ENCODE measurements at places on chromosomes 2 and 18.

- no peak for DNase-seq
Observed at GRCh38 chr2:224645722-224646121, 60.6 kb upstream of the CUL3 start.

DNA sequence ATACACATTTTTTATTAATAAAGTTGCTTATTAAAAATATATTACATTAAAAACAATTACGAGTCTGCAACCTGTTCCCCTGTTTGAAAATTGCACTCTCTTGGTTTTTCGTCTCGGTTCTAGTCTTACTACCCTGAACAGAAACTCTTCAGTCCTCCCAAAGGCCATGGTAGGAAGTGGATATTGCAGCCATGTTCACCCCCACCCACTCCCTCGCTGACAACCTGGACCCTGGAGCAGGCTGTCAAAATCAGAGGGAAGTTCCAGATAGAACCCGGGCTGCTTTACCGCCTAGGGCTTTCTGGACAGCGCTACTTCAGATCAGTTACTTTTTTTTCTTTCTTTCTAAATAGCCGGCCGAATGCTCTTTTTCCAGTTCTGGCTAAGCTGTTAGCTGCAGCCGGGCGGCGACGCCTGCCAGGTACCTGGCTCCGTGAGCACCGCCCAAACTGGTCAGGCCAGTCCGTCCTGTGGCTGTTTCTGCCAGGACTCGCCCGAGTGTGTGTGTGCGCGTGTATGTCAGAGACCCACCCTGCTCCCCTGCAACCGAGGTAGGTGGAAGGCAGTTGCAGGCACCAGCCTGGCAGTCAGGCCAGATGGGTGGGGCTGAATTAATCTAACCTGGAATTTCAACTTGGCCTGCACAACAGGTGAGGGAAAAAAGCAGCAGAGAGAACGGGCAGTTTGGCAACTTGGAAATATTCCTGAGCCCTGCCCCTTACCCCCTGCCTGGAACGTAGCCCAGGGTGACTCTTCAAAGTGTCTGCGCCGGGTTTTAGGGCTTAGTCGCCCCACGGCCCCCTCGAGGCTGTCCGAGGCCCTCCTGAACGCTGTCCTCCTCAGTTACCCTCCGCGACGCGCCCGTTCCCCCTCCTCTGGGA lies 1.1 kb upstream of the TET3 start:
- DNase-seq: no peak

GRCh38 chr18:51250458-51251024 lies 53.1 kb upstream of the MEX3C start:
- no peak for DNase-seq

DNA sequence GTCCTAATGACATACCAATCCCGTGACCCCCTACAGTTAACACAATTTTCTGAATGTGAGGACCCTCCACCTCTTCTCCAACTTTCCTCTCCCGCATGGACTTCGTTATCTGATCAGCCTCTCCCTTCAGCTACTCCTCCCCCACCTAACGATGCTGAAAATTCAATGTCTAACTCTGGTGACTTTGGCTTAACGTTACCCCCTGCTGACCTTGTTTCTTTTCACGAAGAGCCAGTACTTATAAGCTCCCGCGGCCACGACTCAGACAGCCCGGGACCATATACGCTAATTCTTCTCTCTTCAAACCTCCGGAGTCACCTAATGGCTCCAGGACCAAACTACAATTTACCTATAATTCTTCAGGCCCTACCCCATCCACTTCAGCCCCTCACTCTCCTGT lies 29.2 kb downstream of the VPS54 start:
- DNase-seq: no peak

GRCh38 chr2:21642647-21643046 lies 518.9 kb downstream of the TDRD15 start:
- DNase-seq: no peak

DNA sequence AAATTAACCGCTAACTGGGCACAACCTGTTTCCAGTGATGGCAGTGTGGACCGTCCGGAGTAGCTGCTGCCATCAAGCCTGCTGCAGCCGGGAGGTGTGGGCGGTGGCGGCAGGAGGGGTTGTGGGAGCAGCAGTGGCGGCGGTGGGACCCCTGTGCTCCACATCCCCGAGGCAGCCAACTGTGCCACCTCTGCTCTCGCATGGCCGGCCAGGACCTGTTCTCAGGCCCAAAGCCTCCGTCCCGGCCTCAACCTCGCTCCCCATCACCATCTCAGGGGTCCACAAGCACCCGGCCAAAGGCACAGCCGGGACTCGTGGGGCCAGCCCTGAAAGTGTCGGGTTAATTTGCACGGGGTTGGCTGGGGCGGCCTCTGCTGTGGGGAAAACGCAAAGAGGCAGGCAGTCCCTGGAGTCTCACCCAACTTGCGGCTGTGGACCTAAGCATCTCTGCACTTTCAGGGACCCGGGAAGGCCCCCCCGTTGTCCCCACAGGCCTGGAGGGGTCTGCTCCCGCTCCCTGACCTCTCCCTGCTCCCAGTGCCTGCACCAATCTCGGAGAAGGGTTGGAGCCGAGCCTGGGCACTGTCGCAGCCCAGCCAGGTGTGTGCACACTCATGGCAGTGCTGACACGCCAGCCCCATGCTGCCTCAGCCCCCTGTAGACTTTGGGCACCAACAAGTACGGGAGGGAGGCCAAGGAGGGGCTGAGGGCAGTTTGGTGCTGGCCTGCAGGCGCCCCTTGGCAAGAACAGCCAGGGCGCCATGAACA lies 44.4 kb upstream of the PEX13 start:
- DNase-seq: no peak

- DNase-seq: no peak
Observed at GRCh38 chr2:217922101-217923006, 80.4 kb downstream of the TNS1 start.

DNA sequence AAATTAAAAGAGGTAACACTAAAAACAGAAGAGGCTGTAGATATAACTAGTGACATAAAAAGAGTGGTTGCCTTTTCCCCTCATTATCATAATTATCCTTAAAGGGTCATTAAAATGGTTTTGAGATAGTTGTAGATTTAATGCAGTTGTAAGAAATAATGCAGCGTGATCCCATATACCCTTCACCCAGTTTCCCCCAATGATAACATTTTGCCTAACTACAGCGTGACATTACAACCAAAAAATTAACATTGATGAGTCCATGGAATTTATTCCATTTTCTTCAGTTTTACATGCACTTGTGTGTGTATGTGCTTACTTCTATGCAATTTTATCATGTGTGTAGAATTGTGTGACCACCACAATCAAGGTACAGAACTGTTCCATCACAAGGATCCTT lies 13.2 kb upstream of the RMND5A start:
- DNase-seq: no peak

GRCh38 chr2:239940861-239941570 lies 84.1 kb downstream of the NDUFA10 start:
- DNase-seq: no peak

- DNase-seq: no peak
Observed at GRCh38 chr18:27704736-27705361, 472.1 kb downstream of the CDH2 start.

GRCh38 chr2:200667413-200667812 lies 81.6 kb downstream of the AOX1 start:
- DNase-seq: peak; percentile 18

DNA sequence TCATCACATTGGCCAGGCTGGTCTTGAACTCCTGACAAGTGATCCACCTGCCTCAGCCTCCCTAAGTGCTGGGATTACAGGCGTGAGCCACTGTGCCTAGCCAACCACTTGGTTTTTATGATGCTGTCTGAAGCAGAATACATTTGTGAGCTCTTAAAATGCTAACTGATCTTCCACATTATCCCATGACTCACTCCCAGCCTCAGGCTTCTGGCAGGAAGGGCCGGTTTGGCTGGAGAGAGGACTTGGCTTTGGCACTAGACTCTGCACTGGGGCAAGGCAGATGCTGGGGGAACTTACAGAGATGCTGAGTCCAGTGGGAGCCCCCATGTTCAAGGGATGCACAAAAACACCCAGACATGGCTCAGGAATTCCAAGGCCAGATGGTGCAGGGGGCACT lies 40.5 kb upstream of the SH3BP4 start:
- DNase-seq: peak; percentile 47

DNA sequence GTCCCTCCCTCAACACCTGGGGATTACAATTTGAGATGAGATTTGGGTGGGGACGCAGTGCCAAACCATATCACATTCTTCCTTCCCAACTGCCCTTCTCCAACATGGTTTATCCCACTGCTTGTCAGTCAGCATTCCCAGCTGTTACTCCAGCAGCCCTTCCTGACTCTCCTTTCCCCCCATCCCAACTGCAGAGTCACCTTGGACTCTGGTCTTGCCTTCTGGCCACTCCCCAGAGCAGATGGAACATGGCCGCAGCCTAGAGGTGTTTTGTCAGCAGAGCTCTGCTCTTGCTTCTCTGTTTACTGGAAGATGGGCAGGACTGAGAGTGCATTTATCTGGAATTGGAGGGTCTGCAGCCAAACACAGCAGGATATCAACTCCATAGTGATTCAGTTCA lies 51.2 kb upstream of the MEX3C start:
- DNase-seq: no peak

DNA sequence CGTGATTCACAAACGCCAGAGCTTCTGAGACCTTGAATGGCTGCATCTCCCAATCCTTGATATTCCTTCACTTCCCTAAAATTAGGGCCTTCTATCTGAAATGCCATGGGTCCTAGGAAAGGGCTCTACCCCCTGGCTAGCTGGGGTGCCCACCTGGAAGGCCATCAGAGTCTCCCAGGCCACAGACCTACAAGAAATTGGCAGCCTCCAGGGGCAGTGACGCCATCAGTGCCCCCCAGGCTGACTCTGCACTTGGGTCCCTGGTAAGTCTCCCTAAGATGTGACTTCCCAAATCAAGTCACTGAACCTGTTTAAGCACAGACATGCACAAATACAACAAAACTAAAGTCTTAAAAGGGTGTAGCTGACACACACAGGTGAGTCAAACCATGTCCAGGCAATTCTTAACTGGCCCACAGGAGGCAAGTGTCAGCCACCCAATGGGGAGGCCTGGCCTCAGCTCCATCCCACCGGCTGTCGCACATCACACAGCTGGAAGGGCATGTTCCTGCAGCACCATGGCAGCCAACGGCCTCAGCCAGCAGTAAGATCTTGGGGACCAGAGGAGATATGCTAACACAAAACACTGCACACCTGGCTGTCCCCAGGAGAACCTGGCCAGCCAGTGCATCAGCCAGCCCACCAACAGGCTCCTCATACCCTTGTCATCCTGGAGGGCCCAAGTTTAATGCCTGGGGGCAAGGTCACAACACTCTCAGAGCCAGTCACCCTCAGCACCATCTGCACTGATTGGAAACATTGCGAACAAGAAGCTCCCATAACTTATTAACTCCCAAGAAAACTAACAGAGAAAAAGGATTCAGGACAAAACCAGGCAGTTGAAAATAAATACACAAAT lies 5.2 kb downstream of the PARD6G start:
- DNase-seq: no peak

GRCh38 chr18:12162786-12163185 lies 69.1 kb downstream of the ANKRD62 start:
- no peak for DNase-seq

DNA sequence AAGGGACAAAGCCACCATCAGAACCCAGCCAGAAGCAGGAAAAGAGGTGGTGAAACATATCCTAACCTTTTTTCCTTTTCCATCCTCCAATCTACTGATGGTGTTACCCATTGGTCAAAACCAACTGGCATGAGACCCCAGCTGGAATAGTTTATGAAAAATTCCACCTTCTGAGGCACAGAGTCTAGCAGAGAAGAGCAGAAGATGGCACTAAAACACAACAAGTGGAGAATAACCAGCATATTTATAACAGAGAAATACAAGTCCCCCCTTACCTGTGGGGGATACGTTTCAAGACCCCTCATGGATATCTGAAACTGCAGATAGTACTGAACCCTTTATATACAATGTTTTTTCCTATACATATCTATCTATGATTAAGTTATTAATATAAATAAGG lies 4.9 kb upstream of the INPP1 start:
- no peak for DNase-seq

DNA sequence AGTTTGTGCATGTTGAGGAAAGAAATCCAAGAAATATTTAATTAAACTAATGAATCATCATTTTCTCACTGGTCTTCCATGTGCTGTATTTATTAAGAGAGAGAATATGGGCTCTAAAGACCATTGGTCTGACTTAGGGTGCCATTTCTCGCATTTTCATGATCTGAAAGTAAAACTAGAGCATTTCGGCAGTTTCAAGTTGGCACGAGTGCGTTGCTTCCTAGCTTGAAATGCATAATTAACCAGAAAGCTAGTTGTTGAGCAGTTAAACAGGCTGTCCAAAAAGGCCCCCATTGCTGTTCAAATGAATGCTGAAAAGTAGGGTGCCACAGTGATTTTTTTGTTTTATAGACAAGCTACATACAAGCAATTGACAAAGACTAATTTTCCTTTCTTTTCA lies 47.4 kb downstream of the SLC8A1 start:
- DNase-seq: no peak

DNA sequence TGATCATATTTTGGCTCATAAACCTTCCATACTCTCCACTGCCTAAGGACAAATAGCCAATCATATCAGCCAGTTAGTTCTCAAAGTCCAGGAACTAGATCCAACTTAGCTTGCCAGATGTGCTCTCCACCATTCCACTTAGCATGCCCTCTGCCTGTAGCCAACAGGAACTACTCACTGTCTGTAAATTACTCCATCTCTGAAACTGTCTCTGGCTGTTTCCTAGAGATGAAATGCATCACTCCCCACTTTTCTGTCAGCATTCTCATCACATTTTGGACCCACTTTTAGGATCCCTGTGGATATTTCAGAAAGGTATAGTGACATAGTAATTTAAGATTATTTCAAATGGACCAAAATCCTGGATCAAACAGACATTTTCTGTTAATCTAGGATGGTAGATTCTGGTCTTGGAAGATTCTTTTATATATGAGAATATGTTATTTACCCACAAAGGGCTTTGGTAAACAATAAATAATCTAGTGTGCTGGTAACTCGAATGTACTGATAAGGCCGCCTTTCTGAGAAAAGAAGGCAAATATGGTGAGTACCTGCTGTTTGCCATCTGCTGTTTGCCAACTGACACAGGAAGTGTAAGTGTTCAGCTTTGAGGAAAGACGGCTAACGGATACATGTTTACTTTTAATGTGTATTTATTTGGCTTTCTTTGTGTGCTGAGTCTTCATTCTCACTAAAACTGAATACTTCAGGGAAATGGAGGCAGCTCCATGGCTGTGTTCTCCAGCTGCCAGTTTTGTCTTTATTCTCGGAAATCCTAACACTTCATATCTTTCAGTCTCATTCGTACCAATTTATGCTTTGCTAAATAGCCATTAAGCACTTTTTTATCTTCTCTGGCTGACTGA lies 79.5 kb downstream of the EVA1A start:
- no peak for DNase-seq

DNA sequence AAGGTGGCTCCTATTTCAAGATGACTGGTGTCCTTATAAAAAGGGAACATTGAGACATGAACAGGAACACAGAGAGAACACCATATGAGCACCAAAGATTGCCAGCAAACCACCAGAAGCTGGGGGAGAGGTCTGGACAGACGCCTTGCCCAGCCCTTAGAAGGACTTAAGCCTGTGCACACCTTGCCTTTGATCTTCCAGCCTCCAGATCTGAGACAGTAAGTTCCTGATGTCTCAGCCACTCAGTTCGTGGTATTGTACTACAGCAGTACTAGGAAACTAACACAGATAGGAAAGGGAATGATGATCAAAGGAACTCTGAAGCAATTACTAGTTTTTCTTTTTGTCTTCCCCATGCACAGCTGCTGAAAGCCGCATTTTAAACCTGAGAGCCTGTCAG lies 137.3 kb upstream of the FHL2 start:
- DNase-seq: no peak
